ENCODE measurements at places on chromosomes 12 and 14. TPM values are rescaled to one million over a fixed set of nuclear protein-coding genes. Genes with fewer than 3 reads are reported as not detected.
A peak's percentile ranks its signal among the peaks of the same experiment; 100 is the strongest.

- no peak overlapping the region for H3K27ac ChIP-seq
- no peaks in the 10 kb centered on the region for H3K27me3 ChIP-seq
- H3K4me1 ChIP-seq: no peaks in the 10 kb centered on the region
- peaks cover 1% of the 10 kb centered on the region for H3K36me3 ChIP-seq
Observed at GRCh38 chr14:66330228-66330627, 155.9 kb upstream of the CCDC196 start.

GRCh38 chr12:70948976-70949336, 28.4 kb upstream of the PTPRR start:
- H3K4me1 ChIP-seq: no peaks in the 10 kb centered on the region
- H3K36me3 ChIP-seq: no peaks in the 10 kb centered on the region
- H3K4me3 ChIP-seq: no peak overlapping the region
- H3K27me3 ChIP-seq: no peaks in the 10 kb centered on the region
- DNase-seq: no peak
- H3K27ac ChIP-seq: no peak overlapping the region

DNA sequence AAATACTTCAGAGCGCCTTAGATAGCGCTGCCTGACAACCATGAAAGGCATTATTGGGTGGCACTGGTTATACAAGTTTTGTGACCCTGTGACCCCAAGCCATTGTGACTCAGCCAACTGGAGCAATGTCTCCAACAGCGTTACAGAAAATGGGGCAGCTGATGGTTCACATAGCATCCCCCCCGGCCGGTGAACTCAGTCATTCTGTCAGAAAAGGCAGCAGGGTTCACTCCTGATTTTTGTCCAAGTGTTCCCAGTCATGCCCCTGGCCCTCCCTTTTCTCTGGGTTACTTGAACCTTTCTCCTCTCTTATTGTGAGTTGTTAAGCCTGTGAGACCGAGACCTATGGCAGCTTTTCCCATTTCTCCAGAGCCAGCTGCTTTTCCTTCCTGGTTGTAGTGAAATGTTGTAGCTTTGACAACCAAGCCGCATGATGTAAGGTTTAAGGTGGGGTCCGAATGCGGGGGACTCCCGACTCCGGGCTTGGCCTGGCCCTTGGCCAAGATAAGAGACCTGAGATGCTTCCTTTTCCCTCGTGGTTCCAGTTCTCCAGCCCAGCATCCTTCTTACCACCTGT, 22.0 kb downstream of the CD9 start:
- no peak for DNase-seq
- no peak overlapping the region for H3K4me3 ChIP-seq
- H3K4me1 ChIP-seq: peaks cover 9% of the 10 kb centered on the region
- no peaks in the 10 kb centered on the region for H3K36me3 ChIP-seq

DNA sequence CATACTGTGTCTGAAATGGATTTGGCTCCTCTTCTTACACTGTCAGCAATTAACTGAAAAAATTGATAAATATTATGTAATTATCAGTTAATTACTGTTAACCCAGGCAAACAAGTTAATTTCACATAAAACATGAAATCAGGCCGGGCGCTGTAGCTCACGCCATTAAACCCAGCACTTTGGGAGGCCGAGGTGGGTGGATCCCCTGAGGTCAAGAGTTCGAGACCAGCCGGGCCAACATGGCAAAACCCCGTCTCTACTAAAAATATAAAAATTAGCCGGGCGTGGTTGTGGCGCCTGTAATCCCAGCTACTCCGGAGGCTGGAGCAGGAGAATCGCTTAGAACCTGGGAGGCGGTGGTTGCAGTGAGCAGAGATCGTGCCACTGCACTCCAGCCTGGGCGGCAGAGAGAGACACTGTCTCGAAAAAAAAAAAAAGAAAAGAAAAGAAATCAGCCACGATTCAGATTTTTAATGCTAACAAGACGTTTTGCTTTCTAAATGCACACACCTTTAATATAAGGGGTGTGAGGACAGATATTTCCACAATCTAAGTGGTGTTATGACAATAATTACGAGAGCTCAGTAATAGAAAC, 473 bp upstream of the TMEM19 start:
- H3K4me3 ChIP-seq: peak overlapping the region; percentile 90
- no peaks in the 10 kb centered on the region for H3K27me3 ChIP-seq
- DNase-seq: no peak
- H3K36me3 ChIP-seq: no peaks in the 10 kb centered on the region

GRCh38 chr14:38384741-38385140, 128.8 kb upstream of the CLEC14A start:
- DNase-seq: no peak
- H3K36me3 ChIP-seq: no peaks in the 10 kb centered on the region
- no peak overlapping the region for H3K4me3 ChIP-seq
- H3K4me1 ChIP-seq: no peaks in the 10 kb centered on the region
- H3K27me3 ChIP-seq: no peaks in the 10 kb centered on the region

GRCh38 chr12:124921200-124922031, 7.0 kb upstream of the UBC start:
- peak overlapping the region; percentile 92 for H3K4me3 ChIP-seq
- peaks cover 2% of the 10 kb centered on the region for H3K36me3 ChIP-seq
- H3K4me1 ChIP-seq: peaks cover 89% of the 10 kb centered on the region
- peak overlapping the region; percentile 100 for H3K27ac ChIP-seq

DNA sequence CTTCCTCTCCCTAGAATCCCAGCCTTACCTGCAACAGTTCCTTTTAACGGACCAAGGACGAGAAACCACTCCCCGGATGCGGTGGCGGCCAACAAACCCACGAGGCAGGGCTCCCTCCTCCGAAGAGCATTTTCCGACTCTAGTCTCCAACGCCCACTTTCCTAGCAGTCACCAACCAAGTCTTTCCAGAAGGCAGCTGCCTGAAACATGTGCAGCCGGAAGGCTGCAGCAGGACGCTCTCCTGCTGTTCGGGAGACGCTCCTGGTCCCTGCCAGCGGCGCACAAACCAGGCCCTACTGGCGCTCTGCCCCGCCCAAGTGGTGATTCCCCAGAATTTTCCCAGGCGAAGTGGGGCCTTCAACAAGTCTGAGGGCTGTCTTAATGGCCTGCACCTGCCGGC, 21.1 kb upstream of the ADAM20 start:
- no peak overlapping the region for H3K4me3 ChIP-seq
- no peaks in the 10 kb centered on the region for H3K4me1 ChIP-seq
- H3K27ac ChIP-seq: no peak overlapping the region
- H3K27me3 ChIP-seq: no peaks in the 10 kb centered on the region
- no peak for DNase-seq

DNA sequence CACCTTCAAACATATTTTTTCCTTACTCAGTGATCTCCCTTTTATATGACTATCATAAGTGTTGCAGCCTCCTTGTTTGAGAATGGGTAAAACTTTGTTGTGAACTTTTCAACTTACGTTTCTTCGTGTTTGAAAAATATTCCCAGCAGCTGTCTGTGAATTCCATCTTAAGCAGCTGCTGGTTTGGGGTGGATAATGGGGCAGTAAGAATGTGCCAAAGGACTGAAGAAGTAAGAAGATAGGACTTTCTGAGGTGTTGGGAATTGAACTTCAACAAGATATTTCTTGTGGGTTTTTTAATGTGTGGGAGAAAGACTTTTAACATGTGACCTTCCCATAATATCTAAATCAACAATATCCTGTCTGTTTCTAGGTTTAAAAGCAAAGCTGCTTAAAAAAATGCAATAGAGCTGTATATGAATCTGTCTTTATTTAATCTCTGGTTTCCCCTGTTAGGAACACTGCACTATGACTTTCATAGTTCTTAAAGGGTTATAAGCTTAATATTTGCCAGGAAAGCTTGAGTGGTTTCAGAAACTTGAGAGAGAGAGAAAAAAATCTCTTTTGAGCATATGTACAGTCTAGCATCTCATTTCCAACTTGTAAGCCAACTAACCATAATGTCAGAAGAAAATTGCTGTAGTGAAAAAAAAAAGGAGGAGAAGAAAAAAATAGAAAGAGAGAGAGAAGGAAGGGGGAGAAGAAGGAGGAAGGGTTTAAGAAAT, 1659.2 kb upstream of the FLRT2 start:
- no peaks in the 10 kb centered on the region for H3K27me3 ChIP-seq
- no peak overlapping the region for H3K27ac ChIP-seq
- no peak overlapping the region for H3K4me3 ChIP-seq
- no peaks in the 10 kb centered on the region for H3K4me1 ChIP-seq
- peaks cover 1% of the 10 kb centered on the region for H3K36me3 ChIP-seq

DNA sequence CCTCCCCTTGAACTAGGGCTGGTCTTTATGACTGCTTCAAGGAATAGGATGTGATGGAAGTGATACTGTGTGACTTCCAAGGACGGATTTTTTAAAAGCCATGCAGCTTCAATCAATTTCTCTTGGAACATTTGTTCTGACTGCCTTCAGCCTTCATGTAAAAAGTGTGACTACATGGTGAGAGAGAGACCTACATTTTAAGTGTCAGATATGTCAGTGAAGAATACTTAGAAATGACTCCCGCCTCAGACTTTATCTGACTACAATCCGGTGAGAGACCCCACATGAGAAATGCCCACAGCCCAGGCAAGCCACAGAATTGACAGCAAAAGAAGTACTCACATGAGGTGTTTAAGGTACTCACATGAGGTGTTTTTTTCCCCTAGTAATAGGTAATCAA, 295.3 kb downstream of the KCNC2 start:
- no peak for DNase-seq
- H3K36me3 ChIP-seq: no peaks in the 10 kb centered on the region
- H3K27ac ChIP-seq: no peak overlapping the region
- H3K27me3 ChIP-seq: no peaks in the 10 kb centered on the region
- H3K4me3 ChIP-seq: no peak overlapping the region
- no peaks in the 10 kb centered on the region for H3K4me1 ChIP-seq

The KRT77 gene
- not detected for total RNA-seq

The ZDHHC22 gene
- total RNA-seq: not detected

The PTPN6 gene
- 313 TPM for total RNA-seq

The CDKN3 gene
- total RNA-seq: 92.0 TPM

The L3HYPDH gene
- total RNA-seq: 10.9 TPM

The DENND5B gene
- 0.76 TPM for total RNA-seq

The BBOF1 gene
- 1.4 TPM for total RNA-seq
